ENCODE measurements at places on chromosomes 3 and 15.

DNA sequence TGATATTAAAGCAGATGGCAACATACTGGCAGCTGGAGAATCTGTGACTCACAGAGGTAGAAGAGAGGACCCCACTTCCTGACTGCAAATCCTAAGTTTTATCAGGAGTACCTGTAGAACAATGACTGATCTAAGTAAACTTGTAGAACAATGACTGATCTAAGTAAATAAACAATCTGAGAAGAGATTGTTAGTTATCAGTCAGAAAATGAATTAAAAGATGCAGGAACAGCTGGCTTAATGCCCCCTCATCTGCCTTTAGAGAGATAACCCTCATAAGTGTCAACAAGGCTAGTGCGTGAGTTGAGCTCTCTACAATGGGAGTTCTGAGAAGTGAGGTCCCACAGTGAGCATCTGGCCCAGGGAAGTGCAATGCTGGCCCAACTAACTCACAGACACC, 14.6 kb downstream of the ACAD11 start:
- DNase-seq = no peak

DNA sequence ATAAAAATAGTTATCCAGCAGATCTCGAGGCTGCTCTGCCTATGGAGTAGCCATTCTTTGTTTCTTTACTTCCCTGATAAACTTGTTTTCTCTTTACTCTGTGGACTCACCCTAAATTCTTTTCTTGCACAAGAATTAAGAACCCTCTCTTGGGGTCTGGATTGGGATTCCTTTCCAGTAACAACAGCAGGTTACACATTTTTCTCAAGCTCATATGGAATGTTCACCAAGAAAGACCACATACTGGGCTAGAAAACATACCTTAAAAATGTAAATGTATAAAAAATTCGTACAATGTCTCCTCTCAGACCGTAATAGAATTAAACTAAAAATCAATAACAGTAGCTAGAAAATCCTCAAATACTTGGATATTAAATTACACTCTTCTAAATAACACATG, 299.2 kb downstream of the CNTN3 start:
- DNase-seq = no peak

DNA sequence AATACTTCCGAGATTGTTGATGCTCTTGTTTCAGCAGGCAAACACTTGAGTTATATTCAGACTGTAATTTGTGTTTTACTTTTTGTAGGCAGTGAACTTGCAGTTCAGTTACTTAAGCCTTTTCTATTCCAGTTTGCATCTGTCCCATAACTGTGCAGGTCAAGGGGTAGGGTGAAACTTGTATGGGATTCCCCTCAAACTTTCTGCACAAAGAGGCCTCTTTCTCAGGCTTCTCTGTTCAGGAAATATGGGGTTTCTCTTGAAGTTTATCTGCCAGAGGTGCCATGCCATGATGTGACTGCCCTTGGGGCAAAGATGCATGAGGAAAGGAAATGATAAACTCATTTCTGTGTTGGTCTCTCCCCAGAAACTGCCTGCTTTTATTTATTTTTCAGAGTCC, 66.7 kb downstream of the SLC24A1 start:
- DNase-seq = no peak

GRCh38 chr3:63951492-63952247, 39.5 kb upstream of the SCAANT1 start:
- DNase-seq = no peak

DNA sequence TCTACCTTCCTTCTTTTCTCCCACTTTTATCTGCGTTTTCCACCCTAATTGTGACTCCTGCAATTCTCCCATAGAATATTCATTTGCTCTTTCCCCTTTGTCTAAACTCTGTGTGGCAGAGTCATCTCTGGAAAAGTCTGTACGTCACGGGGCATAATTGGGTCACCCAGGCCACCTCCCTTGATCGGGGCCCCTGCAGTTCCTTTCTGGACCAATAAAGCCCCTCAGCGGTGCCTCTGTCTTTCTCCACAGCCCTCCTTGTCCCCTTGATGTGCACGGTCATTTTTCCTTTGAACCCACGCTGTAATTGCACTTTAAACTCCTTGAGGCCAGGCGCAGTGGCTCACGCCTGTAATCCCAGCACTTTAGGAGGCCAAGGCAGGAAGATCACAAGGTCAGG, 10.7 kb downstream of the UPK1B start:
- DNase-seq = no peak

DNA sequence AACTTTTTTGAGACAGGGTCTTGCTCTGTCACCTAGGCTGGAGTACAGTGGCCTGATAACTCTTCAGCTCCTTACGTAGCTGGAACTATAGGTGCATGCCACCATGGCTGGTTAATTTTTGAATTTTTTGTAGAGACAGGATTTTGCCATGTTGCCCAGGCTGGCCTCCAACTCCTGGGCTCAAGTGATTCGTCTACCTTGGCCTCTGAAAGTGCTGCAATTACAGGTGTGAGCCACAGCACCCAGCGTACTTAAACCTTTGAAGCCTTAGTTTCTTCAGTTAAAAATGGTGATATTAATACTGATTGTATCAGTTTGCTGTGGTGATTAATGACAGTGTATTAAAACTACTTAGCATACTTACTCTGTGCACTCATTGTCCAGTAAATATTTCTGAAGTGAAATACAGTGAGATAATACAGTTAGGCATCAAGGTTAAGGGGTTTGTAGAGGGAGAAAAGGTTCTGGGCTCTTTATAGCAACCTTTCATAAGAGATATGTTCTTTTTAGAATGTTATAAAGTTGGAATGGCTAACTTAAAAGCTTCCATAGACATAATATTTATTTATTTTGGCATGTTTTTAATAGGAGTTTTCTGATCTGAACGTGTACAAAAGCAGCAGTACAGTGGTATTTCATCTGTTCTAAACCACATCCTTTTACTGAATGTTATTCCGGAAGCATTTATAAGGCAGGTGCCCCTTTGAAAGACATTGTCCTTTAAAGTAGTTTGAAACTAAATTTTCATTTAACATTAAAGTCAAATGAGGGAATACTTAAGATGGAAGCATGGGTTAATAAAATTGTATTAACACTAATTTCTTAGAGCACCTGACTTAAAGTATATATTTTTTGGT, 23.6 kb downstream of the NCK1 start:
- no peak for DNase-seq
